Body of pancreas (tissue), 4 donors: ENCODE measurements at places on chromosomes 7 and 10.
A peak's percentile ranks its signal among the peaks of the same experiment; 100 is the strongest.

GRCh38 chr7:125020801-125021200, 91.2 kb upstream of the POT1 start:
- no peak for DNase-seq

DNA sequence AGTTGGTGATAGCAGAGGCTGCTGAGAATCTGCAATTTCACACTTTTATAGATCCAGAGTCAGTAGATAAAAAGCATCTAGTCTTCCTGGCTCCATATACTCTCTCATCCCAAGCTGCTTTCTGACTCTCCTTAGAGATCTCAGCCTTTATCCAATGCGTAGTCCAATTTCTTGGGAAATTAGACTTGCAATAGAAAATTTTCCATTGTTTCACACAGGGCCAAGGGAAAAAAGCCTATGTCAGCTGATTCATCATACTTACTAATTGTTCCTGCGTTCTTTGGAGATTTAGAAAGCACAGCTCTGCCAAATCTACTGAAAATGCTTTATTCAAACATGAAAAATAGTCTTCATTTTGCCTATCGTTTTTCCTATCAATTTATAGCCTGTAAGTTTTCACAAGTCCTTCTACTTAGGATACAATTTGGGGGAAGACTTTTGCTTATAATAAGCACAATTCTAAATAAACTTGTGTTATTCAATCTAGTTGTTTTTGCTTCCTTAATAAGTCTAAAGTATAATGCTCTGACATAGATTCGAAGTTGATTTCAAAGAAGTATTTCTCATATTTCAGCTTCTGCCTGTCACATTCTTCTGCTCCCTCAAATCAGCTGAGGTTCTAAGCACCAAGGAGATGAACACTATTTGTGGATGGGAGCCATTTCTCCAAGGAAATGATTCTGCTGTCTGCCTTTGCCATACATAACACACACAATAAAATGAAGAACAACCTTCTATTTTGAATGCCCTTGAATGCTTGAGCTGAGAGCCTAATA, 165.4 kb downstream of the ADAM12 start:
- DNase-seq, result no peak

GRCh38 chr7:8184221-8184620, 77.7 kb downstream of the ICA1 start:
- no peak for DNase-seq

GRCh38 chr7:158278745-158279320, 308.8 kb downstream of the PTPRN2 start:
- DNase-seq, result no peak

DNA sequence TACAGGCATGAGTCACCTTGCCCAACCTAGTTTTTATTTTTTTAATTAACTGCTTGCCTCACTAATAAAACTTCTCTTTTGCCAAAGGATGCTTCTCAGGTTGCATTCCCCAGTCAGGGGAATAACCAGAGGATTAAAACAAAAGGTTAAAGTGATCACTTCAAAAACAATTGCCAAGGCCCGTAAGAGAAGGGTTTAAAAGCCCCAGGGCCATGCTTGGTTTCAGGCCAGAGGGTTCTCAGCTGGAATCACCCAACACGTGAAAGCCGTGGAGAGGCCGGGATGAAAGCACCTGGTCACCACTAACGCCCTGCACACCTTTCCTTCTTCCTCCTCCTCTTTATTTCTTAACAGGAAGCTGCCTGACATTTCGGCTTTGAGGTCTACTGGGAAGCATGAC, 587.5 kb downstream of the PTPRN2 start:
- DNase-seq, result no peak

DNA sequence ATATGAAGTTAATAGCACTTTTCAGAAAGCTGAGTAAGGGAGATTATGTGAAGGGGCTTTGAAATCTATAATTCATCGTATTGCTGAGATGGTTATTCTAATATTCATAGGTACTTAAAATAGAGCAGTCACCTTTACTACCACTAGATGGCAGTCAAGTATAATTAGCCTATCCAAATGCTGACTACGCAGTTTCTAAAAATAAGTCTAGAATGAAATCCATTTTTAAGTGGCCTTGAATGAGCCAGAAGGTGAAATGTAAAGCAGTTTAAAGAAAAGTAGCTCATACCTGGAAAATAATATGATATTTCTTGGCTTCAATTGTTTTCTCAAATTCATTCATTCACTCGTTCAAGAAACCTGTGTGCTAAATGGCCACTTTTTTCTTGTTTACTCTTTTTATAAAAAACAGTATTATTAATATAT, 1277.1 kb downstream of the GATA3 start:
- no peak for DNase-seq

- DNase-seq, result no peak
These were observed 450.7 kb downstream of the HTR7 start for GRCh38 chr10:90407131-90407530.

DNA sequence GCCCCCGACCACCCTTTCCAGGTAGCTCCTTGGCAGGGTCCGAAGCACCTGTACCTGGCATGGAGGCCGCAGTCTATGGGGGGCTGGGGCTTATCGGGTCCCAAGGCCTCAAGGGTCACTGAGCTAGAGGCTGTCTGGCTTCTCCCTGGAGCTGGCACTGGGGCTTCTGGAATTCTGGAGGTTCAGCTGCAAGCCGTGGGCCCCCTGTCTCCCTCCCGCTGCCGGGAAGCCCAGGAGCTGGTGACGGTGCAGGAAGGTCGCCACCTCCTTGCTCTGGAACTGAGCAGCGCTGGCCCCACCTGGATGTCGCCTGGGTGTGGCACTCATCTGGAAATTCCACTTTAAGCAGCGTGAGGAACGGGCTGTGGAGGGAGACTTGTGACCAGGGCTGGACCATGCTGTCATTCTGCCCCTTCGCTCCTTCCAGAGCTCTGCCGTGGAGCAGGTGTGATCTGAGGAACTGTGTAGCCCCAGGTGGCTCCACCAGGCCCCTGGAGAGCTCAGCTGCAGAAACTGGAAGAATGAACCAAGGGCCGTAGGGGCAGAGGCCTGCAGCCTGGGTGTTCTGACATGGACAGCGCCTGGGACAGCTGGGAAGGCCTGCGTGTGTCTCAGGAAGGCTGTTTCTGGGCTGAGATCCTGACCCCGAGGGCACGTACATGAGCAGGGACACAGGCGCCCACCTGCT, 129.7 kb upstream of the PPP2R2D start:
- DNase-seq, result no peak

DNA sequence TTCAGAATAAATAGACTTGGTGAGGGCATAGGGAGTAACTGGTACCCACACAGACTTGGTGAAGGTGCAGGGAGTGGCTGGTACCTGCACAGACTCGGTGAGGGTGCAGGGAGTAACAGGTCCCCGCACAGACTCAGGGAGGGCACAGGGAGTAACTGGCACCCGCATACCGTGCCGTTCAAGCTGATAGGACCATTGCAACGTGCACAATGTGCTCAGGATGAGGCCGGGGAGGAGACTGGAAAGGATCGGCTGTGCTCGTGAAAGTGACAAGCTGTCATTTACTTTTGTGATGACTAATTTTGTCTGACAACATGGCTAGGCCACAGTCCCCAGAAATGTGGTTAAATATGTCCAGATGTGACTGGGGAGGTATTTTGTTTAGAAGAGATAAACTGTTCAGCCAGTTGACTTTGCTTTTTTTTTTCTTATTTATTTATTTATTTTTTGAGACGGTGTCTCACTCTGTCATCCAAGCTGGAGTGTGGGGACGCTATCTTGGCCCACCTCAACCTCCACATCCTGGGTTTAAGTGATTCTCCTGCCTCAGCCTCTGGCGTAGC, 76.2 kb upstream of the NMT2 start:
- DNase-seq, result no peak

GRCh38 chr7:30880941-30881340, 30.7 kb upstream of the AQP1 start:
- DNase-seq, result no peak

GRCh38 chr7:128349466-128349825, 5.7 kb upstream of the RBM28 start:
- DNase-seq, result no peak

- DNase-seq, result no peak
These were observed 332.6 kb upstream of the GHITM start for GRCh38 chr10:83806717-83807116.

GRCh38 chr10:43922335-43923280, 273.9 kb upstream of the ZNF32 start:
- no peak for DNase-seq

DNA sequence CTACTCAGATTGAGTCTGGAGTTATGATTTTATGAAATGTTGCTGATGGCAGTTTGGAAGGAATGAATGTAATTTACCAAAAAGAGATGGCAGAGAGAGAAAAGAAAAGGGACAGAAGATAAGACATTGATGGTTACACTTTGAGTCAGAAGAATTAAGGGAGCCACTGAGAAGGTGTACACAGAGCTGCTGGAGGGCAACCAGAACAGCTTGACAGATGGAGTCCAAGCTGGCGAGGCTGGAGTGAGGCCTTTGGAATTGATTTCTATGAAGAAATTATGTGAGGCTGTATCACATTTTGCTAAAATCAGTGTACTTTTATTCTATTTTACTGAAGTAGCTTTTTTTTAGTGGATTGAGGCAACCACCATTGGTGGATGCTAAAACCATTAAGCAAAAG, 740.5 kb downstream of the REEP3 start:
- no peak for DNase-seq

DNA sequence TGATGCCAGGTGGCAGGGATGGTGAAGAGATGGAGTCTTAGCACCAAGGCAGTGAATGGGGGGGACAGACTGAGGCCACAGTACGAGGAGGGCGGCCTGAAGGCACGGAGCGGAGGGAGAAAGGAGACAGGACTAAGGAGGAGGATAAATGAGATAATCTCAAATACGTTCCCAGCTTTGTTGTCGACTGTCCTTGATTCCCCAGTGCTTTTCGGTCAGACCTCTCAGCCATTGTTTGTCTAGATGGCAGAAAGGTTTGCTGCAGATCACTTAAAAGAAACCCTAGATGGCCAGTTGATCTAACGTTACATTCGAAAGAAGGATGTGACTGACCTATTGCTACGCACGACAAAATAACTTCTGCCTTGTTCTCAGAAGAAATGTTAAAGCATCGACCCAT, 479.0 kb downstream of the GATA3 start:
- DNase-seq, result no peak

DNA sequence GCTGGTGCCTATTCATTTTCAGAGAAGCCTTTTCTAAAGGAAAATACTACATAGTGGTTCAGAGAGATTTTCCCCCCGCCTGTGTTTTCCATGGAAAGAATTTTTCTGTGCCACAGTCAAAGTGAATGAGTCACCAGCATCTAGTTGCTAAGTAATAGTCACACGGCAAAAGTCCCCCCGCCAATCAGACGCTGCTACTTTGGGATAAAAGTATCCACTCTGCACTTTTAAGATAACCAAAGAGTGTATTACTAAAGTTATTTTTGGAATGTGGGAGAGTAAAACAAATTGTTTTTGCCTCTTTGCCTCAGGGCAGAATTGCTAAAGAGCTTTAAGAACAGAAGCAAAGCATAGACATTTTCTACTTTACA, 23.5 kb downstream of the ABLIM1 start:
- peak; percentile 65 for DNase-seq

DNA sequence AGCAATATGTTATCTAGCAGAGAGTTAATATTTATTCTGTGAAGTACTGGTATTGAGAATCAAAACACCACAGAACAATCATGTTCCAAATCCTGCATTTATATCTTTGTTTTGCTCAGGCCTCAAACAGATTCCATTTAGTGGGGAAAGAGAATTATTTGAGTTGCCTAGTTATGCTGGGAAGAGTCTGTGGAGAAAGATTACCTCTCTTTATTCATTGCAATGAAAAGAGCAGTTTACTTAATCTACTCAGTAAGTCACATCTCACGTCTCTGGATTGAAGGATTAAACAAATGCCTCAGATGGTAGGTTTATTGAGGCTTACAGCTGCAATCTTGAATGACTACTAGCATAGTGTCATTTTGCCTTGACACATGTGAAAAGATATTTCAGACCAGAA, 76.4 kb downstream of the RUNDC3B start:
- no peak for DNase-seq

DNA sequence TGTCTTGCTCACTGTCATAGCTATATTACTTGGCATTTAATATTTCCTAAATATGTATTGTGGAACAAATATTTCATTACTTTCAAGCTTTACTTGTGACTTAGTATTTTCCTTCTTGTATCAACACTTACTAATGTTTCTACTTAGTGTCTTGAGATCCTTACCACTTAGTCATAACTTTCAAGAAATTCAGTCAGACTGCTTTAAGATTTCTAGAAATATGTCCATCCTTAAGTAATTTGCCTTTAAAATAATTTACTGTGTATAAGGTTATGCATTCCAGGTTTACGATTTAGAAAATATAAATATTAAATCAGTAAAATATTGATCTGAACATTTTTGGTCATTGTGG, 87.3 kb upstream of the CSTF2T start:
- no peak for DNase-seq

GRCh38 chr10:80260295-80261243, 28.9 kb downstream of the MAT1A start:
- no peak for DNase-seq

- DNase-seq, result no peak
These were observed 19.9 kb downstream of the CCDC3 start for GRCh38 chr10:12981570-12981969.

DNA sequence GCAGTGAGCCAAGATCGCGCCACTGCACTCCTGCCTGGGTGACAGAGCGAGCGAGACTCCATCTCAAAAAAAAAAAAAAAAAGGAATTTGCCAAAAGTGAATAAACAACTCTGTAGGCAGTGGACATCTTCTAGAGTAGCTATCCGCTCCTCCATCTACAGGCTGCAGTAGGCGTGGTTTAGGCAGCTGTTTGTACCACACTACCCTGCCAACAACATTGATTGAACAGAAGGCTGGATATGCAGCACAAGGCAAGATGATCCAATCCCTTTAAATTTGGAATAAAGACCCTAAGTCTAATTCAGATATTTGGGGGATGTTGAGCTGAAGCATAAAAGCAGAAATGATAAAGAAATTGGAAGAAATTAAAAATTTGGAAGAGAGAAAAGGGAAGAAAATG, 141.6 kb downstream of the TES start:
- no peak for DNase-seq

DNA sequence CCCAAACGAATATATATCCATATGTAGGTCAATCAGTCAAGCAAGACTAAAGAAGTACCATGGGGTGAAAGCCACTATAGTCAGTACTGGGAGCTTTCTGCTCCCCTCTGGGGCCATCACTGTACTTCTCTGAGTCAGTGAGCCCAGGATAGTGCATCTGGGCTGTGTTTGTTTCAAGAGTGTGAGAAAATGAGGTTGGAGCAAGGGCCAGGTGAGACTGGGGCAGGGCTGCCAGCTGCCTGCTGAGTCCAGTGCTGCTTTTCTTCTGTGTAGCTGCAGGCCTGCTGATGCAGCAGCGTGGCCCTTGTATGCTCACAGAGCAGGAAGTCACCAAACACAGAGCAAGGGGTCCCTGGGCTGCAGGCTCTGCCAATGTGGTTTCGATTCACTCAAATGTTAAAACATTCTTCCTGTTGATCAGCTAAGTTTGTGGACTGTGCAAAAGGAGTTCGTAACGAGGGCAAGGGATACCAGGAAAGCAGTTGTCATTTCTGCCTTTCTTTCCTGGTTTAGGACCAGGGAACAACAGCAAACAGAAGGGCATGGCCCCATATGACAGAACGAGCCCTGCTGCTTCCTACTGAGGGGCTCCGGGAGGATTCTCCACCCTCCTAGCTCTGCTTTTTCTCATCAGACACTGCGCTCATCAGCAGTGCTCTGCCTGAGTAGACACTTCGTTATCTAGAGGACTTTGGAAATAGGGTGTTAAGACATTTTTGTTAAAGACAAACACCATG, 65.4 kb upstream of the TNS3 start:
- DNase-seq, result peak; percentile 16
